ENCODE measurements at places on chromosomes 7 and 10. TPM values are rescaled to one million over a fixed set of nuclear protein-coding genes. Genes with fewer than 3 reads are reported as not detected.

Gene FGL2
- total RNA-seq, result 2.9 TPM

Gene AKAP9
- 187 TPM for total RNA-seq

Gene CPEB3
- 21.2 TPM for total RNA-seq

Gene CC2D2B
- total RNA-seq, result 1.2 TPM

Gene TUBAL3
- not detected for total RNA-seq

Gene SYT15
- total RNA-seq, result 0.82 TPM

Gene PDIA4
- total RNA-seq, result 68.9 TPM

Gene NME8
- not detected for total RNA-seq

Gene ADAP1
- 33.8 TPM for total RNA-seq
